ENCODE measurements at places on chromosomes 7 and 10. TPM values are rescaled to one million over a fixed set of nuclear protein-coding genes. Genes with fewer than 3 reads are reported as not detected.

DNA sequence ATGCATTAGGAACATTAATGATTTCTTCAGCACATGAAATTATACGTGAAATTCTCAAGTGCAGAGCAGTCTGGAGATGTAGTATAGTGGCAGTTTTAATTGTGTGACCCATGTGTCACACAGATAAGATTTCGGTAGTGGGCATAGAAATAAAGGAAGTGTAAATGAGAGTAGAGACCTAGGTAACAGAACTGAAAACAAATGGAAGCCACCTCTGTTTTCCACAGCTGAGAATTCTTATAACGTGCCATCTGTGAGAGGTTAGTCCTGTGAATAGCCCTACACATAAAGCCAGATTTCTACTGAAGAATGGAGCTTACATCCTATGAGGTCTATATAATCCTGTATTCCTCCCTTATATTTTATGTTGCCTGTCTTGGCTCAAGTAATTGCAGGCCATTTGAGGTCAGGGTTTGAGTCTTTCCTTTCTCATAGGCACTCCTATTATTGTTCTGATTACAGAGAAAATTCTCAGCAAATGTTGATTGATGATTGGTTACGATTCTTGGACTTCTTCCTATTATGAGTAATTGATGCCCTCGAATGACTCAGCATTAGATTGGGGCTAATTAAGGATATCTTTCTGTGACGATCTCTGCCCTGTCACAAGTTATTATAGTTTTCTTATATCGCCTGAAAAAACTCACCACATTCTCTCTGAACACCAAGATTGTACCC, 258.2 kb downstream of the KIF20B start:
- DNase-seq: no peak

GRCh38 chr7:106772655-106773108, 92.4 kb upstream of the PIK3CG start:
- DNase-seq: no peak

DNA sequence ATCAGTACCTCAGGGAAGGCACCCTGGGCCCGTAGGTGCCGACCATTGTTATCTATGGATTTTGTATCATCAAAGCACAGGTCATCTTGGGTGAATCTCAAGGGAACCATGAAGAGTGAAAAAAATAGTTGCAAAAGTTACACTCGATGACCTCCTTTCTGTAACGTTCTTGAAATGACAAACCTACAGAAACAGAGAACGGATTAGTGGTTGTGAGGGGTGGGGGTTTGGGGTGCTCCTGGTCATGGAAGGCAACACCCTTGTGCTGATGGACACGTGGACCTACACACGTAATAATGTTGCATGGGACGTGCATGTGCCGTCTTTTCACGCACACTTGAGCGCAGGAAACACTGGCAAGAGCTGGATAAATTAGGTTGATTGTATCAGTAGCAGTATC, 655.9 kb downstream of the SDK1 start:
- no peak for DNase-seq

GRCh38 chr7:80017101-80017698, 117.4 kb upstream of the GNAI1 start:
- DNase-seq: no peak

TFR2 gene
- polyA plus RNA-seq: not detected

DNA sequence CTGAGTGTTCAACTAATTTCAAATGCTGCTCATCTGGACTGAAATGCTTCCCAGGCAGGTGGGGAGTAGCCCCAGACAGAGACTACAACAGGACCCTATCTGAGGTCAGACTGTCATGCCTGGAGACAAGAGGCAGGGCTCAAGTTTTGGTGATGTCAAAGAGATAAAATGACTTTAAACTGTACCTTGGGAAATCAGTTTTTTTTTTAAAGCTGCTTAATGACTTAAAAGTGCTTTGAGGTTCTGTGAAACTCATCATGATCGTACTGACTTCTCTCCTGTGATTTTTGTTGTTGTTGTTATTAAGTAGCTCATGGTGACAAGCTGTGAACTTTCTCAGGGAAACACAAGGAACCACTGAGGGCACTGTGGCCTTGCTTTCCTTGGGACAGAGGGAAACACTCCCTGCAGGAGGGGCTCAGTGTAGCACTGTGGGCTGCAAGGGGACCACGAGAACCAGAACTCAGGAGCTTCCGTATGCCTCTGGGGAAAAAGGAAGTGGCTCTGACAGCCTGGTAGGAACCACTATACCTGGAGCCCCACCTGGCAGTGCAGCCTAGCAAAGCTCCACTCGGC, 9.5 kb downstream of the HIPK2 start:
- no peak for DNase-seq

GRCh38 chr7:98730326-98730725, 113.2 kb downstream of the NPTX2 start:
- no peak for DNase-seq

STAMBPL1 gene
- polyA plus RNA-seq: 0.51 TPM

DNA sequence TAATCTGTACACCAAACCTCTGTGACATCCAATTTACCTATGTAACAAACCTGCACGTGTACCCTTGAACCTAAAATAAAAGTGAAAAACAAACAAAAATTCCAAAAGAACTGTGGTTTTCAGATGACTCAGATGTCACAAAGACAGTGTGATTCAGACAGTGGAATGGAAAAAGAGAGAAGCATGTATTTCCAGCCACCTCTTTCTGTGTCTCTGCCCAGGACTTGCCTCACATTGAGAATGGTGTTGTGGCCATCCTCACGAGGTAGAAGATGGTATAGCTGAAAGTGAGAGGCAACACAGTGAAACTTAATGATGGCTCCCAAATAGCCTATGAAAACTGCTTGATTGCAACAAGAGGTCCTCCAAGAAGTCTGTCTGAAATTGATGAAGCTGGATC, 78.0 kb downstream of the ARL5B start:
- no peak for DNase-seq

STMP1 gene
- 25.8 TPM for polyA plus RNA-seq

LBX1 gene
- 7.9 TPM for polyA plus RNA-seq

GRCh38 chr10:84879991-84880390, 551.6 kb downstream of the CCSER2 start:
- DNase-seq: no peak

- DNase-seq: no peak
These were observed 80.5 kb upstream of the FGFR2 start for GRCh38 chr10:121678631-121679174.

DNA sequence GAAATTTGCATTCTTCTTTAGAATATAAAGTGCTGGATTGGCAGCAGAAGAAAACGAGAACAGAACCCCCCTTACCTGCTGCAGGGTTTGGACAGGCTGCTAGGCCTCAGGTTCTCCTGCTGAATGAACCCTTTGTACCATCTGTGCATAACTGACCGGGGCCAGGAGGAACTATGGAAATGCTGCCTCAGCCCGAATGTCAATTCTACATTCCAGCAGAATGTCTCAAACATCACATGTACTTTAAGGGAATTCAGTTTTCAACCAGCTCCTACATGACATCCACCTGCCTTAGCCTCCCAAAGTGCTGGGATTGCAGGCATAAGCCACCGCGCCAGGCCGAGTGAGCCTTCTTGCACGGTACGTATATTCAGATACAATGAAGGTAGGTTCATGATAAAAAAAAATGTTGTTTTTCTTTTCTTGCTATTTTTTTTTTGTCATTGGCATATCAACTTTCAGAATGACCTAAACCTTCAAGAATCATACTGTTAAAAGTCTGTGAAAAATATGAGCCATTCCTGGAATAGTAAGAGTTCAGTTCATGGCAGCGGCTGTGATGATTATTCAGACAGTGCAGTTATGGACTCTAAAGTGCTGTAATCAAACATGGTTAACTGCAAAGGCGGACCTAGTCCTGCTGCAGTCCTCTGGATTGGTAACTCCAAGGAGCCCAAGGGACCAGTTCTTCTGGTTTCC, 84.4 kb upstream of the TNS3 start:
- DNase-seq: no peak

DRGX gene
- not detected for polyA plus RNA-seq

DNA sequence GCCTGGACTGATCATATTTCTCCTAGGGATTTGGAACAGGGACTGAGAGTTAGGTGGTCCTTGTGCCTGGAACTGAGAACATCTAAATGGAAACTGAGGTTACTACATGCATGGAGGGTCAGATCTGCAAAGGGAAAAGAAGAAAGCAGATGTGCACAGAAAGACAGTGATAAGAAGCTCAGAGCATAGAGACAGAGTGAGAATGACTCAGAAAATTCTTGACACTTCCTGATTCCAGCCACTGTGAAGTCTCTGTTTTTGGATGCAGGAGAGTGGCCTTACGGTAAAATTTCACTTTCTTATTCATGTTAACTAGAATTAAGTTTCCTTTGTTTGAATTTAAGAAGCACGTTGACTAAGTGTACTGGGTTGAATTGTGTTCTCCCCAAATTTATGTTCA, 241.7 kb downstream of the TMEM26 start:
- DNase-seq: no peak

GNGT1 gene
- polyA plus RNA-seq: not detected

- DNase-seq: no peak
These were observed 83.3 kb downstream of the PAXIP1 start for GRCh38 chr7:154919344-154920225.

GRCh38 chr7:66707825-66708224, 32.7 kb upstream of the RABGEF1 start:
- no peak for DNase-seq

GRCh38 chr10:78863906-78864239, 204.9 kb upstream of the ZMIZ1 start:
- no peak for DNase-seq

GRCh38 chr7:152424348-152425108, 11.3 kb downstream of the KMT2C start:
- no peak for DNase-seq

DNA sequence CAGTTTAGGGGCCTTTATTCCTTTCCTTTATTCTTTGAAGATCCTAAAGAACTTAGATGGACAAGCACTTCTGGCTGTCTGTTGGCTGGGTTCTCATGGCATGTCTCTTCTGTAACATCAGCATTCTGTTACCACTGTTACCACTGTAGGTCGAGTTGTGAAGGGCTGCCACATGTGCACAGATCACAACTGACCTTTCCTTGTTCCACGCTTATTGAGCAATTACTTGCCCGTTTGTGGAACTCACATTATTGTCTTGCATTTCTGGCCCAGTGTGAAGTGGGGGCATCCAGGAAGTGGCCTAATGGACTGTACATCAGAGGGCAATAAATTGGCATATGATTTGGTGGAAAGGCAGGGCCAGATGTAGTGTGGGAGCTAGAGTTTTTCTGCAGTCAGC, 23.7 kb downstream of the GBF1 start:
- no peak for DNase-seq

- no peak for DNase-seq
These were observed 97.6 kb downstream of the LYZL1 start for GRCh38 chr10:29386342-29386999.

GDF10 gene
- polyA plus RNA-seq: 0.05 TPM

- no peak for DNase-seq
These were observed 456.1 kb upstream of the FOXK1 start for GRCh38 chr7:4225881-4226523.

DNA sequence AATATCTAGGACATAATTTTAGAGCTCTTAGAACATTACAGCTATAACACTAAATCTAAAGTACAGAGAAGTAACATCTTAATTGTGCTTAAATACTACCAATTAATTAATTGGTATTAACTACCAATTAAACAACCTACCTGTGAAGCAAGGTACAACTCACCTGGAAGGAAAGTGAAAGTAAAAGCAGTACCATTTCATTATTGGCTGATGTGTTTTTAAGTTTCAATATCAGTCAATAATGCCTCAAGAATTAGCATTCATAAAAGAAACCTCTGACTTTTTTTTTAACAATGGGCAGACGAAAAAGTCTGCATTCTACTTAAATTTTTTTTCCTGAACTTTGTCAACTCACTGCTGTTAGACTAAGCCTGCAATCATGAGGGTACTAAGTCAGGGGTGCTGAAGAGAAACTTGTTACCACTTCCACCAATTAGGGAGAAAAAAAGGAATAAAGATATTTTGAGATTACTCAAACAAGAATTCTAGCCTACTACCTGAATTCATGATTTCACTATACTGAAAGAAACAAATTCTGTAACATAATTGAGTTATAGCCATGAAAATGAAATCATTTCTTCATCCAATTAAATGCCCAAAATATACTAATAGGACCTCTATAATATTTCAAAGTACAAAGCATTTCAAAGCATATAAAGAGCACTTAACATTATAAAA, 19.9 kb downstream of the UPF2 start:
- no peak for DNase-seq

MRC1 gene
- 2.0 TPM for polyA plus RNA-seq

DNA sequence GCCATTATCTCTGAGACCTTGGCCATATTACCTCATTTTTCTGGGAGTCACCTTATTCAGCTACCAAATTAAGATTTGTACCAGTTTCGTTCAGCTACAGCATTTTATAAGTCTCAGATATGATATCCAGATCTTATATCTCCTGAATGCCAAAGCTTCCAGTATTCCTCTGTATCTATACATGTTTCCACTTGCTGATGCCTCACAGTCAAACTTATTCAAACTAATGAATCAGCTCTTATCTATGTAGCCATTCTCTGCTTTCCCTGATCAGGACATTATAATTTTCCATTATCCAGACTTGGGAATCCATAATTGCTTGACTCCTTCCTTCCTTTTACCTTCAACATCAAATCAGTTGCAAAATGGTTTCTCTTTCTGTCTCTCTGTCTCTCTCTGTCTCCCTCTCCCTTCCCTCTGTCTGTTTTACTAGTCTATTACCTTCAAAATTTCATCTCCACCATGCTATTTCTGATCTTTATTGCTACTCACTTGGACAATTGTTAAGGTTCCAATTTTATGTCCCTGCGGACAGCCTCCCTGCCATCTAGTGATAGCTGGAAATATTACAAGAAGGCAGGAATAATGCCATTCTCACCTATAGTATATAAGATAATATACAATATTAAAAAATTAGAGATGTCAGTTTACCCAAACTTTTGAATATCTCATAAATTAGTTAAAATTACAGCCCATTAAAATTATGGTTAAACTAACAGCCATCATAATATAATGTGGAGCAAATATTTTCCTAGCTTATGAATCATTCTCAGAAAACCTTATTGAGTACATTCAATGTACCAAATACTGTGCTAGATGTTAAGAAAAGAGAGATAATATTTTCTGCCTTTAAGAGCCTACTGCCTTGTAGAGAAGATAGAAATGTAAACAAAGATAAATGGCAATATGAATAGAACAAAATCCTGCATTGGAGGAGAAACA, 89.8 kb downstream of the PCLO start:
- no peak for DNase-seq

DNA sequence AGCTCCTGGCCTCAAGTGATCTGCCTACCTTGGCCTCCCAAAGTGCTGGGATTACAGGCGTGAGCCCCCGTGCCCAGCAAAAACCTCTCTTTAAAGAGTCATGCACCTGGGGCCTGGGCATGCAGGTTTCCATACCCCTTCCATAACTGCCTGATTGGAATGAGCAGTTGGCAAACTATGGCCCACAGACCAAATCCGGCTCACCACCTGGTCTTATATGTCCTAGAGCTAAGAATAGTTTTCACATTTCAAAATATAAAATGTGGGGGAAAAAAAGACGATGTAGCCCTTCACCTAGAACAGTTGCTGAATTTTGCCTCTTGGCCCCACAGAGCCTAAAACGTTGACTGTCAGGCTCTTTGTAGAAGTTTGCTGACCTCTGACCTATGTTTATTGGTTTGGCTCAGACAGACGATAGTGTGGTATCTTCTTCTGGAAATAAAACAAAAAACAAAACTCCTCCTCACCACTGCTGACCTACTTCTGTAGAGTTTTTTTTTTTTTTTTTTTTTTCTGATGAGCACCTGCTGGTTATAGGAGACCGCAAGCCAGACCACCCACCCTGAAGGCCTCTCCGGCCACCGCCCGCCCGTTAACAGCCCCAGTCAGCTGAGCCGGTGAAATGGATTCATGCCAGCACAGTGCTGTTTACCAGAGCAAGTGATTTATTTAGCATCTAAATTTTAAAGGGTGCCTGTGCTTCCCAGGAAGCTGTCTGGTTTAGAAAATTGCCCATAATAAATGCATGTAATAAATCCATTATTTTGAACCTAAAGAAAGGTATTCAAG, 33.5 kb upstream of the SFRP5 start:
- DNase-seq: no peak

ZCWPW1 gene
- 5.5 TPM for polyA plus RNA-seq

Measured in psoas muscle (tissue), 8 donors.